ENCODE measurements at places on chromosomes 2 and 18.

DNA sequence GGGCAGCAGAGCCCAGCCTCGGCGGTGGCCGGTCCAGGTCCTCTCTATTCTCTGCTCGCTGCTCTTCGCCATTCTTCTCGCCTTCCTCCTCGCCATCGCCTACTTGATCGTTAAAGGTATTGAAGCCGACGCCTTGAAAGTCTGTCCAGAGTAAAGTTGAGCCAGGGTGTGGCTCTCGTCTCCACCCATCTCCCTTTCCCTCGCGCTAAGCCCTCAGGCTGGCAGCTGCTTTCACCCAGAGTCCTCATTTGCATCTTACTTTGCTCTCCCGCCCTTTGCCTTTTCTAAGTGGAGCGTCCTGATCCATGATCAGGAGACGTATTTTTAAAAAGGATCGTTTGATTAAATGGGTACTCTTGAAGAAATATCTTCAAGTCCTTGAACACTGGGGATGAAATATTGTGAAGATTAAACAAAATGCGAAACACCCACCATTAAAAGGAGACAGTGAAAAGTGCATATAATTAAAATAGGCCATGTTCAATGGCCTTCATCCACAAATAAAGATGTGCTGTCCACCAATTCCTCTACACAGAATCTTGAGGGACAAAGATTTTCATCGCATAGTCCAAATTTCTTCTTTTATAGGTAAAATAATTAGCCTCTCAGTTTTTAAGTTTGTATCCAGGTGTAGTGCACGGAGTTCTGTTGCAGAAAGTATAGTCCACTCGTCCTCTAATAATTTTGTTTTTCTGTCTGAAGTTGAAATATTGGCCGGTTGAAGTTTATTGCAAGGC lies 657 bp downstream of the ARL6IP6 start:
- peak; percentile 72 for DNase-seq

DNA sequence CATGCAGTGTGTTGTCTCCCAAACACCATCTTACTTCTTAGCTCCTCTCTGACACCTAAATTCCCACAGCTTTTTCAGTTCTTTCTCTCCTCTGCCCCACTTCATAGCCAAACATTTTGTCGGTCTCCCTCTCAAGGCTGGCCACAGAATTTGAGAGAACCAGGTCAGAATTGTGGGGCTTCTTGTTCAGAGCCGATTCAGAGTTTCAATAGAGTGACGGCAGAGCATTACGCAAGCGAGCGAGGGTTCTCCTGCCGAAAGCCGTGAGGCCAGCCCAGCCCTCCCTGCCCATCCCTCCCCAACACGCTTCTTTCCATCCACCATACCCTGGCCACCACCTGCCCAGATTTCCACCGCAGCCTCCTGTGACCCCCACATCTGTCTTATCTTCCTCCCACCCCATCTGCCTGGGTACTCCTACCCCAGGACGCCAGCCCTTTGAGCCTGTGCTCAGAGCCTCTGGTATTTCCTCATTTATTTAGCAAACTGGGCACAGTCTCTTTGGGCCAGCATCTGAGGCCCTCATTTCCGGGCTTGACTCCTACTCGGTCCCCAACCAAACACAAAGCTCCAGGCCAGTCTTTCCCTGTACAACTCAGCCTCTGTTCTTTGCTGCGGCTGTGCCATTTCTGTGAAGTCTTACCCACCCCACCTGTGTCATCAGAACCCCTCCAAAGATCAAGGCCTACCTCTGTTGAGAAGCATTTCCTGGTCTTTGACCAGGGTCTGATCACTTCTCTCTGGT lies 70.0 kb upstream of the MAP4K4 start:
- no peak for DNase-seq

GRCh38 chr2:96320326-96320725 lies 4.8 kb upstream of the ITPRIPL1 start:
- no peak for DNase-seq

DNA sequence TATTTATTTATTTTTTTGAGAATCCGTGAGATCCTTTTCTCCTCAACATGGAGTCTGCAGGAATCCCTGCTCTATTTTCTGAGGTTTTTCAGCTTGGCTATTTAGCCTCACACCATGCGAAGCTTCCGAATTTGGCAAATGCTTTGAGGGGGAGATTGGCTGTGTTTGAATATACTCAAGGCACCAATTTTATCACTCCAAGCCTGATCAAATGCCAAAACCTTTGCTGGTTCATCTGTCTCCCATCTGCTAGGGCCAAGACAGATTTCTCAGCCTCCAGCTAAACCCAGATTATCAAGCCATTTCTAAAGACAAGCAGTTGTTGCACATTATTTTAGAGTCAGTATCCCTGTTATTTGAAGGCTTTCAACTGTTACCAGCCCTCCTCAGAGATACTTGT lies 295.7 kb downstream of the XIRP2 start:
- DNase-seq = no peak

DNA sequence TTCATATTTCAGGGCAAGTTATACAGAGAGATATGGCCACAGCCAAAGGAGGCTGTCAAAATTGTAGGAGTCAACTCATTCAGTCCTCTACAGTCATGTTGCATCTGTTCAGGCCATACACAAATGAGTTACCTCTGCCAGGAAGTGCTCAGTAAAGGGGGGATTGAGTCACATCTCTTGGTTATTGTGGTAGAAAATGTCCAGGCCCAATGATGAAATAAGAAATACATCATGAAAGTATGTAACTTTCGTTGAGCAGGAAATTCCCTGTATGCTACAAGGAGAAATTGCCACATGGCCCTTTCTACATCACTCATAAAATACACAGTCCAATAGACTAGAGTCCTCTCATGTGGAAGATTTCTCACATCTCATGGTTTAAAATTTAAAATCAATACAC lies 103.9 kb upstream of the COL3A1 start:
- DNase-seq = no peak

GRCh38 chr2:172790404-172790803 lies 54.8 kb downstream of the RAPGEF4 start:
- DNase-seq = no peak

DNA sequence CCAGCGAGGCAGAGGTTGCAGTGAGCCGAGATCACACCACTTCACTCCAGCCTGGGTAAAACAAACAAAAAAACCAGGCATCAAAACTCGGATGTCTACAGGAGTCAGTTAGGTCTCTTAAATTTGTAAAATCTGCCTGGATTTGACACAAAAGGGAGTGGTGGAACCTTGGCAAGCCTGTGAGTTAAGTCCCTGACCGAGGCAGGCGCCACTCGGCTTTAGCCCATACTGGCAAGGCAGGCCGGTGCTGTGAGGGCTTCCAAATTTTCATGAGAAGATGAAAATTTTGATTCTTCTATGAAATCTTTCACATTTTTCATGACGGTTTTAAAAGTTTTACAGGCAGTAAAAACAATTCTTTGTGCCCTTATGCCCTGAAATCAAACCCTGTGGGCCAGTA lies 165.8 kb downstream of the FMNL2 start:
- DNase-seq = no peak

DNA sequence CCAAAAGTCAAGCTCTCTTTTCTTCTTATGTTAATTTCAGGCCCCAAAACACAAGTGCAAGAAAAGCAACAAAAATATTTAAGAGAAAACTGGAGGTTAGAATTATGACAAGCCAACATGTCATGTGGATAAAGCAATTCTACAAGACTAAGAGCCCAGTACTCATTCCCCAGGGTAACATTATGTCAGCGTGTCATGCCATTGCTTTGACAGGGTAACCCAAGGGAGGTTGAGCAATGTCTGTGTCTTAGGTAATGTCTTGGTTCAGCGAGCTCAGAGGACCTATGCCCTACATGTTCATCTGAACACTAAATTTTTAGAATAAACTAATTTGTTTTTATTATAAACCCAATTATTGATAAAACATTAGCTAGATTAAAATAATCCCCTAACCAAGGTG lies 173.2 kb upstream of the ZNF804A start:
- no peak for DNase-seq

DNA sequence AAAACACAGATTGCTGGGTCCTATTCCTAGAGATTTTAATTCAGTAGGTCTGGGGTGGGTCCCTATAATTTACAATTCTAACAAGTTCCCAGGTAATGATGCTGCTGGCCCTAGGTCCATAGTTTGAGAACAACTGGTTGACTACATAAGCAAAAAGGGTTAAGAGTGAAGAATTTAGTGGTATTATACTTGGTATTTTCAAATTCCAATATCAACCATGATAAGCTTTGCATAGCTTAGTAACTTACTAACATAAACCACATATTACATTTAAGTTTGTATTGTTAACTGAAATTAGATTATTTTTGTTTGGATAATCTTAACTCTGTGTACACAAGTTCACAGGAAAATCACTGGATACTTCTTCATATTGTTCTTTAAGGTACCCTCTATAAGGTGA lies 862.9 kb upstream of the ACVR2A start:
- no peak for DNase-seq

GRCh38 chr2:121002597-121002996 lies 266.9 kb downstream of the GLI2 start:
- no peak for DNase-seq

DNA sequence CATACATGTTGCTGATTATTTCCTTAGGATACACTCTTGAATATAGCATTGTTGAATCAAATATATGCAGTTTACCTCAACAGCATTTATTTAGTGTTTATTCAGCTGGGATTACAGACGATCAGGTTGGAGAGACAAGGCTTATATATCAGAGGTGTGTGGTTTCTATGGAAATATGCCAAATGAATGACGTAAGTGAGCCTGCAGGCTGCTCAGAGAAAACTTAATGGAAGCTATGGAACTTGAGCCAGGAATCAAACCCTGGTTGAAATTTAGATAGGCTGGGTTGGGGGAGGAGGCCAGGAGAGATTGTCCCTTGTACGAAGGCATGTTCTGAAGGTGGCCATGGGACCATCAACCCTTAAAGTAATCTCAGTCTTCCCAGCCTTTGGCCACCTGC lies 79.5 kb downstream of the INPP4A start:
- DNase-seq = peak; percentile 16

- DNase-seq = no peak
Observed at GRCh38 chr2:170968205-170969003, 39.4 kb downstream of the GORASP2 start.

- no peak for DNase-seq
Observed at GRCh38 chr18:68909579-68909978, 111.7 kb downstream of the CCDC102B start.

GRCh38 chr2:219273937-219274336 lies 5.2 kb upstream of the DNAJB2 start:
- no peak for DNase-seq

DNA sequence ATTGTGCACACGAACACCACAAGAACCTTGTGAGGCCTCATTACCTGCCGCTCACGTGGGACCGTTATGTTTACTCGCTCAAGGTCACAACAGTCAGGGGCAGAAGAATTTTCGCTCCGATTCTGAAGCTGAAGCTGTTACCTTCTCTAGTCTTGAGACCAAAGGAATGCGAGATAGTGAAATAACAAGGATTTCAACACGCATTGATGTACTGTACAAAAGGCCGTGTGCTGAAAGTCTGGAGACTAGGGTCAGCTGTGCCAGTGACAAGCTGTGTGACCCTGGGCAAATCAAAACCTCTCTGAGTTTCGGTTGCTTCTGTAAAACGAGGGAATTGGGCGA lies 583 bp downstream of the NEMP2 start:
- DNase-seq = peak; percentile 42

GRCh38 chr2:100647709-100648108 lies 84.9 kb downstream of the PDCL3 start:
- no peak for DNase-seq

GRCh38 chr2:215904101-215904500 lies 109.2 kb downstream of the MREG start:
- DNase-seq = no peak

- no peak for DNase-seq
Observed at GRCh38 chr2:21305581-21305980, 181.8 kb downstream of the TDRD15 start.

DNA sequence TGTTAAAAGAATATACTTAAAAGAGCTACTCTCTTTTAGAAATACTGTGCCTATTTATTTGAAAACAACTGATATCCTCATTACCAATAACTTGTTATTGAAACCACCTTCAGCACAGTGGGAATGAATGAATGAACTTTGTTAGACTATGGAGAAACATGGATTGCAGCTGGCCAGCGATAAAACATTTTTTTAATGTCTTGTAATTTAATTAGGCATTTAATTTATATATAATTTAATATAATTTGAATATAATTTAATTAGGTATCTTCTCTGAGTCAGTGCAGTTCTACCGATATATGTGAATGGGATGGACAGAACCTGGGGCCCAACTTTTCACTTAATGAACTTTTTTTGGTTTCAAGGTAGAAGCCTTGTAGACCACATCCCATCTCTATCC lies 94.4 kb downstream of the KCTD18 start:
- no peak for DNase-seq

- no peak for DNase-seq
Observed at GRCh38 chr2:157911750-157912149, 35.6 kb upstream of the ACVR1 start.

DNA sequence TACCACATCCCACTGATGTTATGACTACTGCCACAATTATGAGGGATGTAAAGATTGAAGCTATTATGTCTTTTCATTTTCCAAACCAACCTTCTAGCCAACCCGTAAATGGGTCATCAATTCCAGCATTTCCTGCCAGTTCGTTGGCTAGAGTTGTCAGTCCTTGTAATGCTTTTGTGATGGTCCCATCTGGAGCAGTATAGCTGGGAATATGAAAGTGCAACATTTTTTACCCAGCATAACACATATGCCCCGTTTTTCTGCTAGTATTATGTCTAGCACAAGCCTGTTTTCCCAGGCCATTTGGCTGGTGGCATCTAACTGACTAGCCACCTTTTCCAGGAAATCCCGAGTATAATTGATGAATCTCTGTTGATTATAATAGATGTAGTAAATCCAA lies 1501.6 kb upstream of the SLC39A10 start:
- DNase-seq = no peak

- DNase-seq = no peak
Observed at GRCh38 chr2:148586522-148587128, 57.9 kb upstream of the EPC2 start.

GRCh38 chr18:27667064-27667463 lies 482.0 kb upstream of the CHST9 start:
- DNase-seq = no peak

DNA sequence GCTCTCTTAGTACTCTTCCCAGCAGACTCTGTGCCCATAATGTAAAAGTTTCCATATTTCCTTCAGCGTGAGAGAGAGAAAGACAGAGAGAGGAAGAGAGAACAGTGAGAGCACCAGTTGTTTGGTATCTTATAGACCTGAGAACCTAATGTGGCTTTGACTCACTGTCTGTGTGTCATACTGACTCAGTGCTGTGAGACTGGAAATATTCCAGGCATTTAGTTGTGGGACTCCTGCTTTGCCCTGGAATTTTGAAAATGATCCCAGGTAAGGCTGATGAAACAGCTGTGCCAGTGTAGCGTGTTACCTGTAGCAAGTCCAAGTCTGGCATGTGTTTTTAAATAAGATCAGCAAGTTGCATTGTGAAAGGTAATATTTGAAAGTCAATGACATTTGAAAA lies 87.9 kb upstream of the KCNH7 start:
- no peak for DNase-seq

- no peak for DNase-seq
Observed at GRCh38 chr2:172179045-172179701, 76.5 kb upstream of the DLX2 start.

DNA sequence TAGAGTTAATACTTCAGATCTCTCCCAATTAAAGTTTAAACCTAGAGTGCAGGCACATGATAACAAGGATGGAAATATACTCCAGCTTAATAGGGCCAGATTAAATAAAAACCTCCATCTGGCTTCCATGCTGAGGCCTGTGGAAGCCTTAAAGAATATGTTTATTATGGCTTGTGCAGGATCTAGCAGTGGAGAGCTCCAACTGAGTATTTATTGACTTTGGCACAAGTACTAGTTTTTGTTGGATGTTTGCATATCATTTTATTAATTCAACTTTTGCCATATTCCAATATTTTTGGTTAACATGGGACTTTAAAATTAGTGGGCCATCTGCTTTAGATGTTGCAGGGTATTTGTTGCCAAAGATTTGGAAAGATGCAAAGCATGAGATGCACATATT lies 860.4 kb upstream of the SOX11 start:
- no peak for DNase-seq

Data from NCI-H2081 (cell line).